ENCODE measurements at places on chromosomes 1 and 21. TPM values are rescaled to one million over a fixed set of nuclear protein-coding genes. Genes with fewer than 3 reads are reported as not detected.

CD1B gene
- not detected for total RNA-seq

TDRD10 gene
- 7.1 TPM for total RNA-seq

CFHR3 gene
- 0.66 TPM for total RNA-seq

- H3K4me1 ChIP-seq = peaks cover 19% of the 10 kb centered on the region
- H3K27ac ChIP-seq = no peak overlapping the region
- H3K27me3 ChIP-seq = no peaks in the 10 kb centered on the region
- no peaks in the 10 kb centered on the region for H3K36me3 ChIP-seq
- no peak overlapping the region for H3K4me3 ChIP-seq
- no peak for DNase-seq
Measured at GRCh38 chr21:41665766-41666595, 100.9 kb downstream of the RIPK4 start.

DNA sequence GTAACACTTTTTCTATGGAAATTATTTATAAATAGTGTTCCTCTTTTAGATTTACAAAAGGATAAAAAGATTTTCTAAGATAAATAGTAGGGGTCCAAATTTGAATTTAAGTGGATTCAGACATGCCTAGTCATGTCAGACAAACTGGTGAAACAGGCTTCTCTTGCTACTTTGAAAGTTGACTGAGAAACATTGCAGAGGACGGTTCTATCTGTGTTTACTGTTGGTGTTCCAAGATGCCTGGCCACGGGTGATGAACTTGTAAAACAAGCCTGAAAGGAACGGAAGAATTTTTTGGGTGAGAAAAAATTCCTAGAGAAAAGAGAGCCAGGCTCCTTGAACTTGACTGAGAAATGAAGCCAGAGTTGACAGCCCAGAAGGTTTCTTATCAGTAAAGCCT is 2.2 kb downstream of the KRTAP19-1 start:
- H3K27me3 ChIP-seq = no peaks in the 10 kb centered on the region
- H3K36me3 ChIP-seq = no peaks in the 10 kb centered on the region
- no peak overlapping the region for H3K27ac ChIP-seq
- H3K4me1 ChIP-seq = no peaks in the 10 kb centered on the region
- no peak overlapping the region for H3K4me3 ChIP-seq

- no peak overlapping the region for H3K4me3 ChIP-seq
- H3K27ac ChIP-seq = no peak overlapping the region
- no peaks in the 10 kb centered on the region for H3K27me3 ChIP-seq
- no peaks in the 10 kb centered on the region for H3K4me1 ChIP-seq
- H3K36me3 ChIP-seq = no peaks in the 10 kb centered on the region
Measured at GRCh38 chr21:29546071-29546470, 247.3 kb downstream of the BACH1 start.

GJC2 gene
- 12.9 TPM for total RNA-seq

GRCh38 chr1:10302416-10302815 is 92.0 kb downstream of the KIF1B start:
- no peak overlapping the region for H3K27ac ChIP-seq
- no peak overlapping the region for H3K4me3 ChIP-seq
- H3K36me3 ChIP-seq = no peaks in the 10 kb centered on the region
- DNase-seq = no peak

COL16A1 gene
- total RNA-seq = 229 TPM

TIAM1 gene
- 27.0 TPM for total RNA-seq

DNA sequence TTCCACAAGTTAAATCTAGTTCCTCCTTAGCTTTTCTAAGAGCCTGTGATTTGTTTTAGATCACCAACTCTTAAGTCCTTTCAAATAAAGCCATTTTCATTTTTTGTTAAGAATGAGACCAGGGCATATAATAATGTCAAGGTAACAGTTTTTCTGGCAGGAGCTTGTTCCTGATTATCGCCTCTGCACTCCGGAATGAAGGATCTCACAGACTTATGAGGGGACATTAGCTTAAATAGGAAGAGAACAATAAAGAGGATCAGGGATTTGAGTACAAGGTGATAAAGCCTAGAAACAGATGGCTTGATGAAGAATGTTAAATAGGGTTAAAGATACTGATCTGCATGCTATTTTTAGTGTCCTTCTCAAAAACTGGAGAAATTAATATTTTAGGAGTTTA is 13.6 kb upstream of the OTUD7B start:
- no peak overlapping the region for H3K4me3 ChIP-seq
- no peaks in the 10 kb centered on the region for H3K27me3 ChIP-seq

GRCh38 chr1:118298397-118298796 is 113.4 kb upstream of the SPAG17 start:
- no peak overlapping the region for H3K4me3 ChIP-seq
- no peaks in the 10 kb centered on the region for H3K36me3 ChIP-seq
- no peaks in the 10 kb centered on the region for H3K27me3 ChIP-seq
- H3K27ac ChIP-seq = no peak overlapping the region

GRCh38 chr1:99233446-99233845 is 30.8 kb upstream of the PLPPR4 start:
- no peaks in the 10 kb centered on the region for H3K4me1 ChIP-seq
- no peaks in the 10 kb centered on the region for H3K27me3 ChIP-seq
- H3K36me3 ChIP-seq = no peaks in the 10 kb centered on the region
- H3K27ac ChIP-seq = no peak overlapping the region
- H3K4me3 ChIP-seq = no peak overlapping the region

MROH7 gene
- total RNA-seq = 6.6 TPM

LCE3E gene
- not detected for total RNA-seq

GRCh38 chr1:91742848-91743292 is 143.1 kb downstream of the TGFBR3 start:
- no peaks in the 10 kb centered on the region for H3K4me1 ChIP-seq
- H3K36me3 ChIP-seq = no peaks in the 10 kb centered on the region
- no peak overlapping the region for H3K27ac ChIP-seq
- no peak overlapping the region for H3K4me3 ChIP-seq
- no peak for DNase-seq
- H3K27me3 ChIP-seq = no peaks in the 10 kb centered on the region

RGS1 gene
- 142 TPM for total RNA-seq

- DNase-seq = no peak
- H3K36me3 ChIP-seq = no peaks in the 10 kb centered on the region
- H3K27ac ChIP-seq = no peak overlapping the region
- H3K4me3 ChIP-seq = no peak overlapping the region
Measured at GRCh38 chr1:7956218-7957032, 5.1 kb upstream of the PARK7 start.

CHIA gene
- not detected for total RNA-seq

TEKT2 gene
- 0.90 TPM for total RNA-seq

- H3K4me1 ChIP-seq = no peaks in the 10 kb centered on the region
- no peak overlapping the region for H3K4me3 ChIP-seq
- no peak overlapping the region for H3K27ac ChIP-seq
- H3K27me3 ChIP-seq = no peaks in the 10 kb centered on the region
Measured at GRCh38 chr1:97090725-97091124, 369.1 kb downstream of the PTBP2 start.

ANKRD35 gene
- 11.2 TPM for total RNA-seq

DNA sequence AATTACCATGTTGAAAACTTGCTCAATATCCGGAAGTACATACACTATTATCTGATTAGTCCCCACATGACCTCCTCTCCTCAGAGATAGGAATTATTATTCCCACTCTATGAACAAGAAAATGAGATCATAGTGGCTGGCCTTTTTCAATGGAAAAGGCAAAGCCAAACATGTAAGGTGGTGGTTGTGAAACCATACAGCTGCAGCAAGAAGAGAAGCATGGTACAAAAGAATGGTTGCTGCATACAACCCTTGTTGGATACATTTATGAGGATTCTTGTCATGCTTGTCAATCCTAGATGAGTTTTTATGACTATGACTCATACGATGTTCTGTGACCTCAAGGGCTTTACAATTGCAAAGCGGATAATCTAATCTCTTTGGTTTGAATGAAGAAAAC is 514.7 kb downstream of the PLPP3 start:
- DNase-seq = no peak
- no peak overlapping the region for H3K4me3 ChIP-seq
- H3K27me3 ChIP-seq = no peaks in the 10 kb centered on the region

DNA sequence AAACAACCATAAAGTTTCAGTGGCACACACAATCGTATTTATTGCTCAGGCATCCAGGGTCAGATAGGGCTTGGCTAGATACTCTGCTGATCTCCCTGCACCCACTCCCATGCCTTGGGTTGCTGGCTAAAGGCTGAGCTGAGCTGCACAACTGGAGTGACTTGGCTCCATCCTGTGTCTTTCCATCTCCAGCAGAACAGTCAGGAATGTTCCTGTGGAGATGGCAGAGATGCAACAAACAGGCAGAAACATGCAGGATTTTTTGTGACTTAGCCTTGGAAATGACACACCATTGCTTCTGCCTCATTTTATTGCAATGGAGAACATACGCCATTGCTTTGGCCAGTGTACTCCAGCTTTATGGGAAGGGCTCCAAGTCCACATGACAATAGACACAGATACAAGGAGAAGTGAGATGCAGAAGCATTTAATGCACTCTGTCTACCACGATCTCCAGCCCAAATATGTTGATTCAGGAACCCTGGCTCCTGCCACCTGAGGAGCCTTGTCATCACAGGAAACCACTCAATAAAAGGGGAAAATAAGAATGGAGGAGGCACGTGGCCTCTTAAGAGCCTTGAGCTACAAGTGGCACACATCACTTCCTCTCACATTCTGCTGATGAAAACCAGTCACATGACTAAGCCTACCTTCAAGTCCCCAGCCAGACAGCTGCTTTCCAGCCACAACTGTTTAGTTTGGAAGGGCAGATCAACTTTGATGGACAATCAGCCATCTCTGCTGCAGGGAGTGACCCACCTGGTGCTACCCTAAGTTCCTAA is 10.1 kb upstream of the GUCA2B start:
- H3K36me3 ChIP-seq = no peaks in the 10 kb centered on the region
- no peak for DNase-seq
- no peak overlapping the region for H3K27ac ChIP-seq

DNA sequence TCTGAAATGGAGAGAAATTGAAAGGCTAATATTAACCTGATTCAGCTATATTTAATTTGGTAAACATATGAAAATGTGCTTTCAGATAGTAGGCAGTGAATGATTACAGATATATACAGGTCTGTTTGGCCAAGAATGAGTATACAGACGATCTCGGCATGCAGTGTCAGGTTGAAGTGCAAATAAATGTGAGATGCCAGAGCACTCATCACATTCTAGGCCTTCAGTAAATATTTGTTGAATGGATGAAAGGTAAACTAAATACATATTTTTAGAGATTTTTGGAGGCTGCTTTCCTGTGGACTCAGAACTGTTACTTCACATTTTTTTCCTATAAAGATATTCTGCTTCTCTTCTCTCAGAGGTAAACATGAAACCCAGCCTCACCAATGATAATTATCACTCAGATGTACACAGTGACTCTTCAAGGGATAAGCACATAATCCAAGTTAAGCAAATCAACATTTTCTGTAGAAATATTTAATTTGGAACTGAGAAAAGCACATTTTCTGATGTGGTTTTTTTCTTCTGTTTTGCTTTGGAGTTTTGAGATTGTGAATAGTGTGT is 702.9 kb downstream of the BRINP3 start:
- no peaks in the 10 kb centered on the region for H3K27me3 ChIP-seq
- no peak overlapping the region for H3K4me3 ChIP-seq
- H3K4me1 ChIP-seq = no peaks in the 10 kb centered on the region
- no peaks in the 10 kb centered on the region for H3K36me3 ChIP-seq
- no peak for DNase-seq

RPE65 gene
- total RNA-seq = not detected

GRCh38 chr1:2237773-2238172 is 9.7 kb downstream of the SKI start:
- H3K4me3 ChIP-seq = no peak overlapping the region
- DNase-seq = no peak
- H3K36me3 ChIP-seq = no peaks in the 10 kb centered on the region
- peaks cover 91% of the 10 kb centered on the region for H3K4me1 ChIP-seq
- H3K27me3 ChIP-seq = no peaks in the 10 kb centered on the region
- H3K27ac ChIP-seq = peak overlapping the region; percentile 81

C8B gene
- total RNA-seq = not detected

- no peaks in the 10 kb centered on the region for H3K4me1 ChIP-seq
- H3K27ac ChIP-seq = peak overlapping the region; percentile 8
- no peak overlapping the region for H3K4me3 ChIP-seq
- H3K36me3 ChIP-seq = no peaks in the 10 kb centered on the region
- H3K27me3 ChIP-seq = no peaks in the 10 kb centered on the region
Measured at GRCh38 chr1:110056285-110056683, 14.2 kb downstream of the ALX3 start.

PDZK1 gene
- not detected for total RNA-seq

FMOD gene
- 82.8 TPM for total RNA-seq

DNA sequence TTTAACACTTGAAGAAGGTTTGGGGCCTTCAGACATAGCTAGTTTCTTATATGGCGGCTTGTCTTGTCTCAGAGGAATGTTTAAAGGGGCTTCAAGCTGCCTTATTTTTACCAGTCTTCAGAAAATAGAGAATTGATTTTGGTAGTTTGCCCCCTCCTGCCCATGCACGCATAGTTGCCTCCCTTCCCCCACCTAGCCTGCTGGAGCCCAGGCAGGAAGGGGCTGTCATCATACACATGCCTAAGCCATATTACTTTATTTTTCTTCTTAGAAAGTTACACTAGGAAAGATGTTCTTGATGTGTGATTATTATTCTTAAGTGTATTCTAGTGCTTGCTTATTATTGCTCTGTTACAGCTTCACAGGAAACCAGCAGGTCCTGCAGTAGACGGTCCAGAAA is 18.3 kb downstream of the PBX1 start:
- no peak for DNase-seq
- H3K27me3 ChIP-seq = no peaks in the 10 kb centered on the region

DNA sequence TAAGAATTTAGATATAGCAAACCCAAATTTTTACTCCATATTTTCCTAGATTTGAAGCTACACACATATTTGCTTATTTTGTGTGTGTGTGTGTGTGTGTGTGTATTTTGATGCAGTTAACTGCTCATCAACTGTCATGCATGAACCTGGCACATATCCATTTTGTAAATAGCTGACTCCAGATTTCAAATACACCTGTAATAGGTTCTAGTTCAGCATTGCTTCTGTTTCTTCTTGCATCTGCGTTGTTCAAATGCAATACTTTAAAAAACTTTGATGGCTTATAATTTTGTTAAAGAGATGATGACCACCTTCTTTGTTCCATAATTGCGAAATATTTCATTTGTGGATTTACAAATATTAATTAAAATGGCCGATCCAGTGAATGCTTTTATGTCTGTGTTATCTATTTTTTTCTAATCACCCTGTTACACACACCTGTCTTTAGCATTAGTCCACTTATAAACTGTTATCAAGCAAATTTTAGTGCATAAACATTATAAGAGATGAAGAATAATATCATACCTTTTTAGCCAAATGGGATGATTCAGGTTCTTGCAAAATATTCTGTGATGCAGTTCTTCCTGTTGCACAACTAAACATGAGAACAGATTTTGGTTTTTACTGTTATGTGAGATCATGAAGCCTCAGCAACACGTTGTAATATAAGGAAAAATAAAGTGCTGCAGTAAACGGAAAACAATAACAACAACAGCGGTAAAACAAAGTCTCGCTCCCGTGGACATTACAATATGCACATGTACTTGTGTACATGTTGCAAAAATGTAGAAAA is 12.7 kb upstream of the S100A11 start:
- H3K36me3 ChIP-seq = no peaks in the 10 kb centered on the region
- no peak overlapping the region for H3K4me3 ChIP-seq
- peaks cover 12% of the 10 kb centered on the region for H3K4me1 ChIP-seq

SLC25A33 gene
- 5.4 TPM for total RNA-seq
